ENCODE measurements at places on chromosomes 7 and 10.

- no peak for DNase-seq
Observed at GRCh38 chr10:114397651-114398145, 6.6 kb downstream of the AFAP1L2 start.

GRCh38 chr7:159157714-159158113 is 13.0 kb upstream of the VIPR2 start:
- no peak for DNase-seq

GRCh38 chr10:117424171-117424570 is 48.9 kb upstream of the PDZD8 start:
- DNase-seq, result no peak

GRCh38 chr10:124153023-124153826 is 59.8 kb upstream of the CHST15 start:
- DNase-seq, result peak; percentile 43

GRCh38 chr7:150317748-150318444 is 5.3 kb upstream of the LRRC61 start:
- no peak for DNase-seq

Data from CD4-positive, alpha-beta T cell treated with Interleukin-2 at 100 ng/mL for 4 hours (primary cell).